ENCODE measurements at places on chromosomes 12 and 14.

DNA sequence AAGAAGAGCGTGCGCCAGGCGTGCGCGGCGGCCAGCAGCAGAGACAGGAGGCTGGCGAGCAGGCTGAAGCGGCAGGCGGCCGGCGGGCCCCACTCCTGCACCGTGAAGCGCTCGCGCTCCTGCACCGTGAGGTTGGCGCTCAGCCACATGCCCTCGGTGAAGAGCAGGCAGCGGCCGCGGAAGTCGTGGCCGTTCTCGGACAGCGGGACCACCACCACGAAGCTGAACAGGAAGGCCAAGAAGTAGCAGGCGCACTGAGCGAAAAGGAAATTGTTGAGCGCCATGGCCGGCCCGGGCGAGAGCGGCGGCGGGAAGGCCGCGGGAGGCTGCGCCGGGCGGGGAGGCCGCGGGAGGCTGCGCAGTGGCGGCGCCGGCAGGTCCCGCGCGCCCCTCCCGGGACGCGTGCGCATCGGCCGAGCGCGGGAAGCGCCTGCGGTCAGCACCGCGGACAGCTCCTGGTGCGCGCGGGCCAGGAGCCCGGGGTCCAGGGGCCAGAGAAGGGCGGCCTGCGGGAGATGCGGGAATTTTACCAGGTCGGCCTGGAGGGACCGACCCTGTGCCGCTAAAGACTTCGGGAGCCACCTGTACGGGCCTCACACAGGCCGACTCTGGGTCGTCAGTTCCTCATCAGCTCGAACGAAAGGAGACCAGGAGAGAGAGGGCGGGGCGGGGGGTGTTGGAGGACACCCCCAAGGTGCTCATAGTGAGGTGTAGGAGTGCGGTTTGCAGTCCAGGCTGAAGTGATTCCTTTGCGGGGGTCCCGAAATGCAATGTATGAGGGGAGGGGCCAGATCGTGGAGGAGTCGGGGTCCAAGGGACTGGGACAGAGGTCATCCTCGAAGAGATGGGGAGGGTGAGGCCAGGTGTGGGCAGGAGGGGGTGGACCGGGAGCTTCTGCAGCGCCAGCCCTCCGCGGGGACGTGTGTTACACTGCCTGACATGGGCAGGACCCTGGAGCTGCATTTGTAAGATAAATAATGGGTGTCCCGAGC, at the start of gene TMEM179:
Gene TMEM179 (minus strand): TSS at position 315 of the 992 bp plus-strand sequence. CDS start 31 bp downstream, at position 284.
- DNase-seq, result peak; percentile 71

DNA sequence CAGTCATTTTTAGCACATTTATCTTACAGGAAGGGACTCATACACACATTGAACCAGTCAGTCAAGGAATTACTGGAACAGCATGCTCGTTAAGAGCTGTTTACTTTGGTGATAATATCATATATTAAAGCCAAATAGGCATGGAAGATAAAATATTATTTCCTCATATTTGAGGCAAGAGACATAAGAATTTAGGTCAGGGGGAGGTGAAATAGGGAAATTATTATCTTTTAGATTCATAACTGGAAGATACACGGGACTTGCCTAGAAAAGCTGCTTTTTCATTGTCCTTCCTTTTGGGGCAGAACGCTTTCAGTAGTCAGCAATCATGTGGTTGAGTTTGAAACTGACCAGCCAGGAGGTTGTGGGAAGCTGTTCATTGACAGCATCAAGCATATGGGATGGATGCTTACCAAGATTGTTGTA, 72.5 kb downstream of the NTN4 start:
- no peak for DNase-seq

- no peak for DNase-seq
Measured at GRCh38 chr12:7017870-7018349, 366 bp downstream of the LPCAT3 start.

DNA sequence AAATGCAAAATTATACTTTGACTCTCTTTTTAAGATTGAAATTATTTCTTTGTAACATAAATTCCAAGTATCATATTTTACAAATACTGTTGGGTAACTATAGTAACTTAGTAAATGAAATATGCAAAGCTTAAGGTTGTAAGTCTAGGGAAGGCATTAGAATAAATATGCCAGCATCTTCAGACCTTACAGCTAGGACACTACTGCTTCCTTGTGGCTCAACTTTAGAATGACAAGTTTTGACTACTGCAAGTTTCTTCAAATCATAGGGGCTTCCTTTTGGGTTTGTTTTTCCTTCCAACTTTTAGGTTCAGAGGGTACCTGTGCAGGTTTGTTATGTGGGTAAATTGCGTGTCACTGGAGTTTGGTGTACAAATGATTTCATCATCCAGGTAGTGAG, 17.7 kb upstream of the ANP32D start:
- no peak for DNase-seq

- DNase-seq, result no peak
Measured at GRCh38 chr12:128619263-128619662, 204.5 kb downstream of the SLC15A4 start.

GRCh38 chr14:66677780-66678179, 169.8 kb downstream of the GPHN start:
- DNase-seq, result no peak

DNA sequence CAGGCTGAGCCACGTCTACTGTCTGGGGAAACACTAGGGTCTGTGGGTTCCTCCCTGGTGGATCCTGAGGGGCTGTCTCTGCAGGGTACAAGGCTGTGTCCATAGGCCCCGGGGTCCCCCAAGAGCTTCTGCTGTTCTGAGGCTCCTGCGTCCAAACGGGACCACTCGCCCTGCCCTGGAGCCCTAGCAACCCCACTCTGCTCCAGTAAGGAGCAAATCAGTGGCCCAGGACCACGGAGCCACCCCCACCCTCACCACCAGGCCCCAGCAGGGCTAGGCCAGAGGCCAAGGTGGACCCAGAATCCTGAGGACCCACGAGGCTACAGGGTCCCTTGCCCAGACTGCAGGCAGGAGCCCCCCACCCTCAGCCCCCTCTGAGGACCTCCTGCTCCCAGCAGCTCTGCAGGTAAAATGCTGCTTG, 75.1 kb upstream of the GALNT9 start:
- no peak for DNase-seq

DNA sequence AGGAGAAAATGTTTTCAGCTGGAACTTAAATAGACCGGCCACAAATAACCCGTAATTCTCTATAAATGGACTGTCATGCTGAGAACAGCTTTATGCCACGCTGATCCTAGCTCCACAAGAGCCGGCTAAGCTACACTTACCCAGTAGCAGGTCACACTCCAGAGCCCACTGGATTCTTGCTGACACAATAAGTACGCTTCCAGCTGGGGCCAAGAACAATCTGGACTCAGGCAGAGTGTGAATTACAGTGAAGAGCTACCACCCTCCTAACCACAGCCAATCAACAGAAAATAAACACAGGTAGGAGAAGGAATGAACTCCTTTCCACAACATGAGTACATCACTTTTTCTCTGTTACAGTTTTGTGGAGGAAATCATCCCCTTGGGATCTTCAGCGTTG, 531.3 kb downstream of the GALC start:
- DNase-seq, result no peak

DNA sequence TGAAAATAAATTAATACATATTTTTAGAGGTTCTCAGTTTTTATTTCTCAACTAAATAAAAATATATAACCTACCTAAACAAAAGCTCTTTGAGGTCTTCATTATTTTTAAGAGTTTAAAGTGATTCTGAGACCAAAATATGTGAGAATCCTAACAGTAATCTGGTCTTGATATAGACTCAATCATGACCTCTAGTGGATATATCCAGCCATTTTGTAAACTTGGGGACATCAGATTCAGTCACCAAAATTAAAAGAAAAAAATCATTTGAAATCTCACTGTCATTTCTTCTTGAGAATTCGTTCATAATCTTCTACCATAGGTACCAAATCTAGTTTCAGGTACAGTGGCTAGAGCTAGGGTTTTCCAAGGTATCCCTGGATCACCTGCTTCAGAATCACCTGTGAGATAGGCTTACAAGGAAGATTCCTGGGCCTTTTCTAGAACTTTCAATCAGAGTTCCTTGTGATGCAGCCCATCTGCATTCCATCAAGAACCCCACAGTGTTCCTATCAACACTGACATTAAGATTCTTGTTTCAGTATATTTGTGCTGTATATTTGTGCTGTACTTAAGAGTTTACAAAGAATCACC, 214.9 kb downstream of the ADAMTS20 start:
- no peak for DNase-seq

DNA sequence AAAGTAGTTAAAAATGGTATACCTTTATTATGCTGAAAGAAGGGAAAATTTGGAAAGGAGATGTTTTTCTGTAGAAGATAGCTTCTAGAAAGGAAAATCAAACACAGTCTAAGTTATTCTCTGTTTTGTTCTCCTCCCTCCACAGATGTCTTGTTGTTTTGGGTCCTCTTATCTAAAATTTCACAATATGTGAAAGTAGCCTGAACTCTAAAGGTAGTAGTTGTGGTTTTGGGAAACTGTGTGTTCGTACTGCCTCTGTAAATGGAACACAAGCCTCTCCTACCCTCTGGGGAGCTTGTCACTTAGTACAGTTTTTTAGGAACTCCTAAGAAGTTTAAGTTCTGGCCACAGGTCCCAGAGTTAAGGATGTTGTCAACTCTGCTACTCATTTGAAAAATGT, 112.6 kb downstream of the CRADD start:
- no peak for DNase-seq

DNA sequence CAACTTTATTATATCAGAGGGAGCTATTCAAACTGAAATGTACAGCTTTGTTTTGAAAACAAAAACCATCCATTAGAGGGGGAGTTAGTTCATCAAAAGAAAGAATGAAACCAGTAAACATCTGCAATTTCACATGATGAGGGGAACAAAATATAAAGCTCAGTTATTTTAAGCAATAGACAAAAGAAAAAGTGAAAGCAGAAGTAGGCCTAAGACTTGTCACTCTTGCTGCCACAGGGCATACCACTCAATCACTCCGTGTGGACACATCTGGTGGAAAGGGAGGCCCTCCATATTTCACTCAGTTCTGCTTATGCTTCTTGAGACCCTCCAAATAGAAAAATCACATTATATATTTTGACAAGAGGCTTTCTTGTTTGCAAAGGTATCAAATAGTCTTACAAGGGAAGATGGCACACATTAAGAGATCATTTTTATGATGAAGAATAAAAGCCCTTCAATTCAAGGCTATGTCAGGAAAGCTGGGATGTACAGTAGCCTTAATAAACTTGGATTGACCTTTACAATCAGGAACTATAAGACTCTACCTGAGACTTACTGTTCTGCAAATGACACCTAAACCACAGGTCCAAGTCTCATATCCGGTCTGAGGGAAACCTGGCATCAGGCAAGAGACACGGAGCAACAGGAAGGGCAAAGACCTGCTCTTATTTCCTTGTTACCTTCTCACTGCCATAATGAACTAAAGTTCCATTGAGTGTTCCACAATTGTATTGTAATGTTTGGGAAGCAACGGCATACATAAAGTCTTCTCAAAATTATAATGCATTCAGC, 222.5 kb upstream of the GRIP1 start:
- DNase-seq, result no peak

- no peak for DNase-seq
Measured at GRCh38 chr14:58978343-58978742, 210.1 kb upstream of the DAAM1 start.

GRCh38 chr12:66090157-66090556, 40.4 kb downstream of the LLPH start:
- no peak for DNase-seq

GRCh38 chr14:79544698-79545070, 666.6 kb downstream of the DIO2 start:
- DNase-seq, result no peak

DNA sequence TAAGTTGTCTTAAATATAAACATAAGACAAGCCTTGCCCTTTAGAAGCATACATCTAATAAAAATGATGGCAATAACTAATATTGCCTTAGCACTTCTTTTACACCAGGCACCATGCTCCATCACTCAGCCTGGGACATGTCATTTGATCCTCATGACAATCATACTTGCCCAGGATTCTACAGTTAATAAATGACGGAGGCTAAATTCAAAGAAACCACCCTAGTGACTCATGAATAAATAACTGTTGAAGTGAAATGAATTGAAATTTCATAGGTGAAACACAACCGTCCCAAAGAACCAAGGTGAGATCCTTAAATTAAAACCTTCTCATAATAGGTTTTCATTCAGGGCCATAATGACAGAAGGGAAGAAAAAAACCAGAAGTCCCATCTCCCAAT, 89.5 kb downstream of the GRIN2B start:
- no peak for DNase-seq

- DNase-seq, result no peak
Measured at GRCh38 chr12:117837737-117838050, 131.1 kb downstream of the KSR2 start.

- no peak for DNase-seq
Measured at GRCh38 chr12:111937429-111937828, 75.5 kb downstream of the TMEM116 start.

DNA sequence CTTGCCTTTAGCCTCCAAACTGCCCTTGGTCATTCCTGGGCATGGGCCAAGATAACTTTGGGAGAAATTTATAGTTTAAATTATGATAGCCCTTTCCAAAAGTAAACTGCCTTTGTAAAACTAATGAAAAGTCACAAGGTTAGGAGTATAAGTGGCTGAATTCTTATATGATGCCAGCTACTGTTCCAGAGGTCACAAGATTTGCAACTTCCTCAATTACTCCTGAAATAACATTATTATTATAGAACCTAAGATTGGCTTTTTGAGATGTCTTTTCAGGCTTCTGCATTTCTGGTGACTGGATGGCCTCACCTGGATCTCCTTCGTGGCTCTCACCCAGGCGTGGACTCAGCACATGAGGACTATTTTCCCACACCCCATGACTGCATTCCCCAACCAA, 55.0 kb downstream of the OSBPL8 start:
- no peak for DNase-seq

GRCh38 chr12:86669010-86669409, 412.8 kb upstream of the MGAT4C start:
- no peak for DNase-seq

DNA sequence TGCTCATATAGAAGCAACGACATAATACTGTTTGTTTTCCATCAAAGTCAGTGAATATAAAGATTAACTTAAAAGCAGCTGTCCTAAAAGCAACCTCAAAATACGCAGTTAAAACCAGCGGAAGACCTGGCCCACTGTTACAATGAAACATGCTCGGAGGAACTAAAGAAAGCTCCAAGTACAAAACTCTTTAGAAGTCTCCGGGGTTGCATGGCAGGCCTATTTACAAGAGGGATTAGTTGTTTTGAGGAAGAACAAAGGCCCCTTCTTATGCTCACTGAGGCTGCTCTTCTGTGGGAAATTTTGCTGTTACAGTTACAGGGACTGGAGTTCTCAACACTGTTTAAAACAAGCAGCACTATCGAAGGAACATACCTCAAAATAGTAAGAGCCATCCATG, 75.9 kb upstream of the C12orf71 start:
- no peak for DNase-seq

- DNase-seq, result peak; percentile 90
Measured at GRCh38 chr12:6766651-6767349, 637 bp downstream of the PTMS start.
